ENCODE measurements at places on chromosomes 6 and 20.
A peak's percentile ranks its signal among the peaks of the same experiment; 100 is the strongest.

- DNase-seq, result no peak
These were observed 205.5 kb downstream of the TSHZ2 start for GRCh38 chr20:53177687-53178086.

DNA sequence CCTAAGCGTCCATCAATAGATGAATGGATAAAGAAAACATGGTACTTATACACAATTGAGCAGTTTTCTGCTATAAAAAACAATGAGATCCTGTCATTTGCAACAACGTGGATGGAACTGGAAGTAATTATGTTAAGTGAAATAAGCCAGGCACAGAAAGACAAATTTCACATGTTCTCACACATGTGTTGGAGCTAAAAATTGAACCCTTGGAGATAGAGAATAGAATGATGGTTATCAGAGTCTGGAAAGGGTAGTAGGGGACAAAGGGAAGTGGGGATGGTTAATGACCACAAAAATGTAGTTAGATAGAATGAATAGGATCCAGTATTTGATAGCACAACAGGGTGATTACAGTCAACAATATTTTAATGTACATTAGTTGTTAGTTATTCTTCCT is 1033.5 kb downstream of the HACE1 start:
- no peak for DNase-seq

DNA sequence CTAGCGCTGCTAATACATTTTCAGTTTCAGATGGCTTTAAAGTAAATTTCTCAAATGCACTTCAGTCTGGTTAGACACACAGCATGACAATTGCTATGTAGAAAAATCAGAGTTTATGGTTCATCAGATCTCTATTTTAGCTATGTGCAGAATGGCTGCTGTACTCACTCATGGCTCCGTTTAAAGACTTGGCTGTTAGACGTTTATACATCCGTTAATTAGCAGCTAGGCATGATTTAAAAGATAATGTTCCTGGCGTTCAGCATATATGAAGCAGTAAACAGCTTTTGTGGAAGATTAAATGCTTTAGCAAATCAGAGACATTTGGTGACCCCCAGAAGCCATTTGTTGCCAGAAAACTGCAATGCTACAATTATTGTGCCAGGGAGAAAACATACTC is 350.0 kb upstream of the MANEA start:
- no peak for DNase-seq

GRCh38 chr20:13778827-13779226 is 5.9 kb downstream of the ESF1 start:
- no peak for DNase-seq

DNA sequence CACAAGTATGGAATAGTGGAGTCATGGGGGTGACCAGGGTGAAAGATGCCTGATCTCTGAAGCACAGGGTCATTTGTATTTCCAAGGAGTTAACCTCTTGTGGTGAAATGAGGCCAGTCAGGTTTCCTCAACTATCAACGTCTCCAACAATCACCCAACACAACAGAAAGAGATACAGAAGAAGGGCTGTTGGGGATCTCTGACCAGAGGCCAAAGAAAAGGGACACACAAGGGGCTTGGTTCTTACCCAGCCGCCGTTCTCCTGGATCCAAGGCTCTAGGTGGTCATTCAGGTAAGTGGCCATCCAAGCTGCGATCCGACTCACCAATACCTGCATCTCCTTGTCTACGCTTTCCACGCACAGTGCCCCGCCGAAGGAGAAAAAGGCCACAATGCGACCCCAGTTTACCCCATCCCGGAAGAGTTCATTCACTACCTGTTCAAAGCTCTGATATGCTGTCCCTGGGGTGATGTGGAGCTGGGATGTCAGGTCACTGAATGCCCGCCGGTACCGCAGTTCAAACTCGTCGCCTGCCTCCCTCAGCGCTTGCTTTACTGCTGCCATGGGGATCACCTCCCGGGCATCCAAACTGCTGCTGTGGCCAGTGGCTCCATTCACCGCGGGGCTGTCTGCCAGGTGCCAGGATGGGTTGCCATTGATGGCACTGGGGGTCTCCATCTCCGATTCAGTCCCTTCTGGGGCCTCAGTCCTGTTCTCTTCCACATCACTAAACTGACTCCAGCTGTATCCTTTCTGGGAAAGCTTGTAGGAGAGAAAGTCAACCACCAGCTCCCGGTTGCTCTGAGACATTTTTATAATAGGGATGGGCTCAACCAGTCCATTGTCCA is 1.0 kb downstream of the BCL2L1 start:
- no peak for DNase-seq

DNA sequence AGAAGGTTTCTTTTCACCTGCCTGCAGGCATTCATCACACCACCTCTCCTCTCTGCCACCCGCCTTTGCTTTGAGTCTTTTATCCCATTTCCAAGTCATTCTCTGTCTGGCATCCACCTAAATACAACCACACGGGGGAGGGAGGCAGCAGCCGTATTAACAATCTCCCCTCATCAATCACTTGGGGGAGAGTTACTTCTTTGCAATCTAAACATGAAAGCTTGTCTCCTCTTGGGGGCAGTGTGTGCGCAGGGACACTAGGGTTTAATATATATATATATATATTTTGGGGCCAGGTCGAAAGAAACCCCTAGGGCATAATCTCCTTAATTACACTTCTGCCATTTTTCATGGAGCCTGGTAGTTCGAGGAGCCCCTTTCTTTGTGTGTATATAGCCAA is 214.5 kb downstream of the TSHZ2 start:
- no peak for DNase-seq

DNA sequence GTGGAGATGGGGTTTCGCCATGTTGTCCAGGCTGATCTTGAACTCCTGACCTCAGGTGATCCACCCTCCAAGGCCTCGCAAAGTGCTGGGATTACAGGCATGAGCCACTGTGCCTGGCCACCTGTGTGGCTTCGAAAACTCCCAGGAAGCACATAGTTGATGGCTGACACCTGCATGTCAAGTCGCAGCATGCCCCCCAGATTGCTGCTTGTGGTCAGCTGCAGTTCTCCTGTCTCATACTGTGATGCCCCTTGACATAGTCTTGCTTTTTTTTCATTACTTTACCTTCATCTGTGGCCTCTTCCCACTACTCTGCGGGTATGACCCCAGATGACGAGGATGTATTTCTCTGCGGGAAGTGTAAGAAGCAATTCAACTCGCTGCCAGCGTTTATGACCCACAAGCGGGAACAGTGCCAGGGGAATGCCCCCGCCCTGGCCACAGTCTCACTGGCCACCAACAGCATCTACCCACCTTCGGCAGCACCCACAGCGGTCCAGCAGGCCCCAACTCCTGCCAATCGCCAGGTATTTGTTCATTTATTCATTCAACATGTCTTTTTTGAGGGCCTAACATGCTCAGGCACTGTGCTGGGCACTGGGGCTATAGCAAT is 13.1 kb downstream of the ZNF341 start:
- no peak for DNase-seq

GRCh38 chr6:105880030-105880492 is 206.1 kb upstream of the PRDM1 start:
- no peak for DNase-seq

DNA sequence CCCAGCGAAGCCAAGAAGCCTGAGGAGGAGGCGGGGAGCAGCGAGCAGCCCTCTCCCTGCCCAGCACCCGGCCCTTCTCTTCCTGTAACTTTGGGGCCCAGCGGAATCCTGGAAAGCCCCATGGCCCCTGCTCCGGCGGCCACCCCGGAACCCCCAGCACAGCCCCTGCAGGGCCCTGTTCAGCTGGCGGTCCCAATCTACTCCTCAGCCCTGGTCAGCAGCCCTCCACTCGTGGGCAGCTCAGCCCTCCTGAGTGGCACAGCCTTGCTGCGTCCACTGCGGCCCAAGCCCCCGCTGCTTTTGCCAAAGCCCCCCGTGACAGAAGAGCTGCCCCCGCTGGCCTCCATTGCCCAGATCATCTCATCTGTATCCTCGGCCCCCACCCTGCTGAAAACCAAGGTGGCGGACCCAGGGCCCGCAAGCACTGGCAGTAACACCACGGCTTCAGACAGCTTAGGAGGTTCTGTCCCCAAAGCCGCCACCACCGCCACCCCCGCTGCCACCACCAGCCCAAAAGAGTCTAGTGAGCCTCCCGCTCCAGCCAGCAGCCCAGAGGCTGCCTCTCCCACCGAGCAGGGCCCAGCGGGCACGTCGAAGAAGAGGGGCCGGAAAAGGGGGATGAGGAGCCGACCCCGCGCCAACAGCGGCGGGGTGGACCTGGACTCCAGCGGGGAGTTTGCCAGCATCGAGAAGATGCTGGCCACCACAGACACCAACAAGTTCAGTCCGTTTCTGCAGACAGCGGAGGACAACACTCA is 81.9 kb downstream of the SSR1 start:
- no peak for DNase-seq

DNA sequence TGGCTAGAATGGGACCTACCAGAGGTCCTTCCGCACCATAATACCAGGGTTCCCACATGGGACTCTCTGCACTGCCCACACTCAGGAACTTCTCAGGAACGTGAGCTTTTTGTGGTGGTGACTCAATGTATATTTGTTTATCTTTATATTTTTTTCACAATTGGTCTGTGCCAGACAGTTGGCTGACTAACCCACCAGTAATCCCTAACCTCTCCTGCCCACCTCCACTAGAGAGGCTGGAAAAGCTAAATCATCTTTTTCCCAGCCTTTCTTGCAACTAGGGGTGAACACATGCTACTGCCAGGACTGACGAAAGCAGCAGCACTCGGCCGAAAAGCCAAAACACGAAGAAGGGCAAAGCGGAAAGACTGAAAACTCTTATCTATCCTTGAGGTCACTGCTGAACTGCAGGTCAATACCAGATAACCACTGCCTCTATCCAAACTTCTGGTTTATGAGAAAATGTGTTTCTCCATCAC is 112.9 kb downstream of the TRERF1 start:
- peak; percentile 90 for DNase-seq

DNA sequence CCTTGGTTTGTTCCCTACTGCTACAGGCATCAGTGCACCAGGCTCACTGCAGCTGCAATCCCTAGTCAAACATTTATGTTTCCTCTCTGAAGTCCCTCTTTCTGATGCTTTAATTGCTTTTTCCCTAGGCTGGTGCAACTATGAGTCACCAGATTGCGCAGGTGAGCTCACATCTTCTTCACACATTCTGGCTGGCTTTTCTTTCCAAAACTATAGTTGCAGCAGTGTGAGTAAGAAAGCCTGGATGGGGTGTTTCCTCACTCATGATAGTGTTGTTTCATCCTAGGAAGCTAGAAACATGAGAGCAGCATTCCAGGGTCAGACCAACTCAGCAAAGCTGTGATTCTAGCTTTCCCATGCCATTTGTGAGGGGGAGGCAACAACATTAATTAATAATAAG is 296.4 kb downstream of the PAX1 start:
- DNase-seq, result no peak

- no peak for DNase-seq
These were observed 26.0 kb downstream of the TRAM2 start for GRCh38 chr6:52550870-52551269.

GRCh38 chr6:74780831-74781230 is 425.0 kb downstream of the COL12A1 start:
- no peak for DNase-seq

DNA sequence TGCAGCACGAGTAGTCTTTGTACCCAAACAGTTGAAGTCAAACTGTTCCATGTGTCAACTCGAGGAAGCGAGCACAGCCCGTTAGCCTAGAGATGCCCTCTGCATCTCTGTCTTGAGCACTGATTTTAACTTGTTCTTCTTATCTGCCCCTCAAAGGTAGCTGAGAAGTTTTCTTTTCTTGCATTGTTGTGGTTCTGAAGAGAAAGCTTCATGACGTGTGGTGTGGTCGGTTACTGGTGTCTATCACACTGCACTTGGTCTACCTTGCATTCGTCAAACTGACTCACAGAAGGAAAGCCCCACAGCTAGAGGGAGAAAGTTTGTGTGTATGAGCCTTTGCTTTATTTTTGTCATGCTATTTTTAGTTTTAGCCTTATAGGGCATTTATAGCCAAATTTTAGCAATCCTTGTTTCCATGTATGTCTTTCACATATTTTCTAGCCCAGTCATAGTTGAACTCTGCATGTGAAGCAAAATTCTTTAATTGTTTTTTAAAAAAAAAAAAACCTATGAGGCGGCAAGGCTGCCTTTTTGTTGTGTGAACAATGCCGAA is 115.1 kb downstream of the JAG1 start:
- DNase-seq, result peak; percentile 67

- DNase-seq, result no peak
These were observed 143.1 kb upstream of the MOCS1 start for GRCh38 chr6:40077315-40077714.

DNA sequence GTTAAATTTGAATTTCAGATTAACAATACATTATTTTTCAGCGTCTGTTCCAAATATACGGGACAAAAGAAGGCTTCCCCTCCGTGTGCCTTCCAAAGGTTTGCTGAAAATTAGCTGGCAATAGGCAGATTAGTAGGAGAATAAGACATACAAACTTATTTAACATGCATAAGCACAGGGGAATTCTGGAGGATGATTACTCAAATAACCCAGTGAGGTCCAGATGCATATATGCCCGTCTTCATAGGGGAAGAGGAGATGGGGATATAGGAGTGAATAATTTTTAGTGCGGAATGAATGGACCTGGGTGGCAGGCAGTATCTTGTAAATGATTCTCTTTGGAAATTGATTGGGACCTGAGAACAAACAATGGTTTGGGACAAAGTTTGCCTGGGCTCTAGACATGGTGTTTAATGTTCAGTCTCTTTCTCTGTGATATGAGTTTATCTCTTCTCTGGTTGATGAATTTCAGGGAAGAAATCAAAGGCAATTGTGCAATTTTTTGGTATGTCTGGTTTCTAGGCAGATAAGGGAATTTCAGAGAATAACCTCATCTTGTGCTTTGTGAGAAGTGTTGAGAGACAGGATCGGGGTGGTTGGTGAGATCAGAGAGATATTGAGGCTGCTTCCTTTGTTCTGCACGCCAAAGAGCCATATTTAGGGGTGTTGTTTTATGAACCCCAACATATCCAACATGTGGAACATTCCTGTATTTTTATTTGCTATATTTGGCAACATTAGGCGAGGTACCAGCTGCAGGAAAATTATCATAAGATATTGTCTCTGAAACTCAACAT is 63.7 kb downstream of the MKKS start:
- DNase-seq, result no peak

- no peak for DNase-seq
These were observed 153.4 kb downstream of the EYA2 start for GRCh38 chr20:47048054-47048453.

GRCh38 chr6:147154454-147154853 is 49.8 kb upstream of the STXBP5 start:
- DNase-seq, result no peak

DNA sequence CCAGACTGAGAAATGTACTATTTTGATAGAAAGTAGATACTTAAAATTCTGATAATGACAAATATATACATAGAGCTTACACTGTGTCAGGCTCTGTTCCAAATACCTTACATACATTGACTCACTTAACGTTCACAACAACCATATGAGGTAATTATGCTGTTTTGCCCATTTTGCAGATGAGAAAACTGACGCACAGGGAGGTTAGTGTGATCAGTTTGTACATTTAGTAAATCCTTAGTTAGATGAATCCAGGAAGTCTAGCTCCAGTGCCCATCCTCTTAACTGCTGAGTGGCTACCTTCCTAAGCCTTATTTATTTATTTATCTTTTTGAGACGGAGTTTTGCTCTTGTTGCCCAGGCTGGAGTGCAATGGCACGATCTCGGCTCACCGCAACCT is 23.3 kb upstream of the GTF3C6 start:
- DNase-seq, result no peak

Measured in amniotic stem cell (primary cell).